AG04449 (cell line): ENCODE measurements at places on chromosomes 6 and 20.

DNA sequence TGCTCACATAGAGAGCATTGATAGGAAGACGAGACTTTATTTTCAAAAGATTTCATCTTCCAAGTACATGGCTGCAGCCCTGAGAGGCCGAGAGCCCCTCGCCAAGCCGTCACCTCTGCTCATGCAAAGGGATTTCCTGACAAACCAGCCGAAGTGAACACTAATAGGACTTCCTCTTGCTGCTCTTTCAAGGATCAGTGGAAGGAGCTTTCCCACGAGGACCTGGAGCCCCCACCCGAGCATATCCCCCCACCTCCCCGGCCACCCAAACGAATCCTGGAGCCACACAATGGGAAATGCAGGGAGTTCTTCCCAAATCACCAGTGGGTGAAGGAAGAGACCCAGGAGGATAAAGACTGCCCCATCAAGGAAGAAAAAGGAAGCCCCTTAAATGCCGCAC, 69.3 kb downstream of the PTPN1 start:
- no peak for DNase-seq

DNA sequence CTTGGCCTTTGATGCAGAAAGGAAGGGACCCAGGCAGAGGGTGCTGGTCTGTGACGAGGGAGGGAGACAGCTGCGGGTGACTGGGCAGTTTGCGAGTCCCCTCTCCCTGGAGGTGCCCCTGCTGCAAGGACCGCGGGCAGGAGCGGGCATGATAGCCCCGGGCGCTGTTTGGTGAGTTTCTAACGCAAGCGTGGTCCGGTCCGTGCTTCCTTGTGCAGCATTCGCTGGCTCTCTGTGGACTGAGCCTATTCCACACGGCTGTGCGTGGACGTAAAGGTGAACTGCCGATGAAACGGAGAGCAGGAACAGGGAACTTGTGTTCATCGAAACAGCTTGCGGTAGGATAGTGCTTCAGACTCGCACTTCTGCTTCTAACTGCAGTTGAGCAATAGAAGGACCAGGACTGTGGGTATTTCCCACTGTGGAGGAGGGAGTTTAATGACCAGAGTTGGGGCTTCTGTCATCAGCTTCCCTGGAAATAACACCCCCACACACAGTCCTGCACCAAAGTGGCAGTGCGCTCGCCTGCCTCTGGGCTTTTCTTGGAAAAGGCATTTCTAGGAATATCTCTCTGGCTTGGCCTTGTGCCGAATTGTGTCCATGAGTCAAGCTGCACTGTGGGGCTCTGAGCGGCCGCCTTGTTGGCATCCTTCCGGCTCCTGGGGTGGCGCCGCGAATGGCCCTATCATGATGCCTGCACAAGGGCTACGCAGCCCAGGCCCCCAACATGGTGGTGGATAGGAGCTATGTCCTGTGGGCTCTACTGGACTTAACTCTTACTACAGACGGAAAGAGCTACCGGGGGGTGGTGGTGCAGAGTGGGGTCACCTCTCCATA, 48.9 kb downstream of the DUSP22 start:
- DNase-seq: no peak

DNA sequence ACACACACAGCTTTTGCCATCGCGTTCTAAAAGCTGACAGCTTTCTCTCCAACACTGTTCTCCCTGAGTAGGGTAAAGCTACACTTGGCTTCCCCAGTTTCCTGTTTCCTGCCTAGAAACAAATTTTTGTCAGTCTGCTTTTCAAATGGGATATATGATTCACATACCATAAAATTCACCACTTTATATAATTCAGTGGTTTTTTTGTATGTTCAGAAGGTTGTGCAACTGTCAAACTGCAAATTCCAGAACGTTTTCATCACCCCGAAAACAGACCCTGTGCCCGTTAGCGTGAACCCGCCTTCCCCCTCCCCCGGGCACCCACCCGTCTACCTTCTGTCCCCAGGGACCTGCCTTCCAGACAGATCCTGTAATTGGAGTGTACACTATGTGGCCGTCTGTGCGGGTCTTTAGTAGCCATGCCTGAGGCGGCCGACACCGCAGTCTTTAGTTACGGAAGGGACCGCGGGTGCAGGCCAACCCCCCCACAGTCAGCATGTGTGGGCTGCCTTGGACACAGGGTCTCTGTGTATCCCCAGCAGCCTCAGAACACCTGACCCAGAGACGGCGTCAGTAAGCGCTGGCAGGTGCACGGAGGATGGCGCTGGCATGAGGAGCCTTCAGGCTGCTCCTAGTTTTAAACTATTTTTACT, 16.6 kb downstream of the HRH3 start:
- DNase-seq: no peak

- DNase-seq: no peak
These were observed 8.5 kb downstream of the RMND1 start for GRCh38 chr6:151443454-151443853.

- no peak for DNase-seq
These were observed 24.5 kb upstream of the POPDC3 start for GRCh38 chr6:105204331-105204730.

DNA sequence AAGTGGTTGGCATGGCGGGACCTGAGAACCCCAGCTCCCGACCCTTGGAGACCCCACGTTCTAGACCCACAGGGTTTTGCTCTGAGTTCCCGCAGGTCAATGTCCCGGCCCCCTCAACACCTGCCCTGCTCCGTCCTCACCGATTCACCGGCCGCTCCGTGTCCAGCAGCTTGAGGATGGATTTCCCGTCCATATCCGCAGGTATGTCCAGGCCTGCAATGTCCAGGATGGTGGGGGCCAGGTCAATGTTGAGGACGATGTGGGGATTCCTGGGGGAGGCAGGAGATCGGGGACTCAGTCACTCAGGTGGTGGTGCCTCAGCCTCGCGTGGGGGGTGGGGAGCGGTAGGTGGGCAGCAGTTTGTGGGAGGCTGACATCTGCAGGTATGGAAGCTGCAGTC, 106.7 kb downstream of the SULF2 start:
- DNase-seq: no peak
